ENCODE measurements at places on chromosomes 7 and 10.

GRCh38 chr10:88372051-88372715, 210.9 kb downstream of the RNLS start:
- no peak for DNase-seq

GRCh38 chr7:144656965-144657517, 178.8 kb downstream of the TPK1 start:
- no peak for DNase-seq

GRCh38 chr7:117741962-117742361, 131.3 kb downstream of the CTTNBP2 start:
- DNase-seq: no peak

GRCh38 chr7:76351372-76351771, 7.4 kb downstream of the YWHAG start:
- DNase-seq: no peak

GRCh38 chr7:74271742-74272141, 17.5 kb upstream of the CLIP2 start:
- no peak for DNase-seq

- DNase-seq: no peak
Observed at GRCh38 chr7:1535701-1536454, 5.4 kb downstream of the MAFK start.

GRCh38 chr10:22673785-22674572, 40.4 kb downstream of the PIP4K2A start:
- DNase-seq: no peak

DNA sequence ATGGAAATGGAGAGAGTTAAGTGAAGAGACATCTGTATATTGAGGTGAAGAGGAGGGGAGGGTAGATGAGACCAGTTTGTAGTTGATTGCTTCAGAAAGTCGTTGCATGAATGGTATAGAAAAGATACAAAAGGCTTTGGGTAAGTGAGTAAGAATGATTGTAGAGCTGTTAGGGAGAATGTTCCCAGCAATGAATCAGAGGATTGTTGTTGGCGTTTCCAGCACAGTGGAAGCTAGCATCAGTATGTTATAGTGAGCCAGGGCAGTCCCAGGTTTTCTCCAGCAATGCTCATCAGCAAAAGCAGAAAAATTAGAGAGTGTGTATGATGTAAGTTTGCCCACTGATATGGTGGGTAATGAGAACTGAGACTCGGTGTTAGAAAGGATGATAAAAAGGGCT, 15.4 kb upstream of the CDK6 start:
- no peak for DNase-seq

DNA sequence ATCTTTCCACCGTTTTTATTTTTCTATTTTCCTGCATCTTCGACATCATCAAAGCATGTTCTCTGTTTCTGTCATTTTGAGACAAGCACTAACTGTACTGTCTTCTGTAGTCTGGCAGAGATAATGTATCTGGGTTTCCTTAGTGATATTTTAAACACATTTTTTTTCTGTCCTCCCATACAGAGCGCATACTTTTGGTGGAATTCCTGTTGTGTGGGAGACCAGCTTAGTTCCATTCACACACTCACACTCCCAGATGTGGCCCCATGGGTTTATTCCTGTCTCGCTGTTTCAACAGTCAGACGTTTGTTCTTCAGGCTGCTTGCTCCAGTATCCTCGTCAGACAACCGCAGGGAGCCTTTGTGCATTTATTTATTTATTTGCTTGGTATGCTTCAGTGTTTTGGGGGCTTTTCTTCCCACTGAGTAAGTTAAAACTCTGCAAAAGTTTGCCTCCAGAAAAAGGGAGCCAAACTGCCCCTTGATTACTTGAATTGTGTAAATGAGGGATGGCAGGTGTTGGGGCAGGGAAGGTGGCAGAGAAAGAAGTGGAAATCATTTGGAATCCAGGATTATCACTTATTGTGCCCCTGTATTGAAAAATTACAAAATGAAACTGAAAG, 456.8 kb upstream of the KLF6 start:
- DNase-seq: no peak

- no peak for DNase-seq
Observed at GRCh38 chr7:64099656-64100531, 54.7 kb downstream of the ZNF727 start.

DNA sequence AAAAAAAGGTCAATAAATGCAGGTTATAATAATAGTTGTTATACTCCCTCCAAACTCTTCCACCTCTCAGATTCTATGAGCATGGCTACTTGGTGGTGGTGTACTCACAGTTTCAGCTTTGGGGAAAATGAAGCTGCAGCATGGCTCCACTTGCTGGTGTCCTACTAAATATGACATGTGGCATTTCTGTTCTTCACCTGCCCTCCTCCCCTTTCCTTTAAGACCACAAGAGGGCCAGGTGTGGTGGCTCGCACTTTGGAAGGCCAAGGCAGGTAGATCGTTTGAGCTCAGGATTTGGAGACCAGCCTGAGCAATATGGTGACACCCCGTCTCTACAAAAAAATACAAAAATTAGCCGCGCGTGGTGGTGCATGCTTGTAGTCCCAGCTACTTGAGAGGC, 101.1 kb downstream of the SLC37A3 start:
- DNase-seq: no peak

DNA sequence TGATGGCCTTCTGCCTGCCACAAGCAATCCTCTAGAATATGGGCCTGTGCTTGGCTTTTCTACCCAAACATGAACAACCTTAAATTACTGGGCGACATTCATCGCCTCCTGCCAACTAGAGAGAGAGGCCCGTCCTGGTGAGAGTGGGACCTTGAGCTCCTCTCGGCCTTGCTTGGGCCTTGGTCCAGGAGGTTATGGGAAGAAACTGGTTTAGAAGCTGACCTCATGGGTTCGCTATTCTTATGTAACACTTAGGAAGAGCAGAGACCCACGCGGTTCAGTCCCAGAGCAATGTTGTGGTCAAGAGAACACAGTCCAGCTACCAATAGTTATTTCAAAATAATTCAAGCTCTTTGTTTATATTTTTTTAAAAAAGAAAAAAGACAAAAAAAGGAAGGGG, 176.3 kb upstream of the ZNF32 start:
- no peak for DNase-seq

- no peak for DNase-seq
Observed at GRCh38 chr10:6579904-6580278, at the start of gene PRKCQ. Gene PRKCQ, minus strand, starts transcription at chr10:6580276. Its CDS starts 65,141 bp downstream, at chr10:6515135.

DNA sequence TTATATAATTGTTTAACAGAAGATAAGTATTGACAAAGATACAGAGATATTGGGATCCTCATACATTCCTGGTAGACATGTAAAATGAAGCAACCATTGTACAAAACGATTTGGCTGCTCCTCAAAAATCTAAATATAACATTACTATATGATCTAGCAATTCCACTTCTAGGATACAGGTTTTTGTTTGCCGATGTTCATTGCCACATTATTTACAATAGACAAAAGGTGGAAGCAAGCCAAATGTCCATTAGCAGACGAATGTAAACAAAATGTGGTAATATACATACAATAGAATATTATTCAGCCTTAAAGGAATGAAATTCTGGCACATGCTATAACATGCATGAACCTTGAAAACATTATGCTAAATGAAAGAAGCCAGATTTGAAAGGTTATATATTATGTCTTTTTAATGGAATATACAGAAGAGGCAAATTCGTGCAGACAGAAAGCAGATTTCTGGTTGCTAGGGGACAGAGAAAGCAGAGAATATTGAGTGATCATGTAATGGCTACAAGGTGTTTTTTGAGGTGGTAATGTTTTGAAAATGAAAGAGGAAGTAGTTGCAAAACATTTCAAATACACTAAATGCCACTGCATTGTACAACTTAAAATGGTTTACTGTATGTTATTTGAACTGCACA, 44.9 kb downstream of the POLR1F start:
- DNase-seq: no peak

- no peak for DNase-seq
Observed at GRCh38 chr7:627661-628401, 98.7 kb upstream of the DNAAF5 start.

DNA sequence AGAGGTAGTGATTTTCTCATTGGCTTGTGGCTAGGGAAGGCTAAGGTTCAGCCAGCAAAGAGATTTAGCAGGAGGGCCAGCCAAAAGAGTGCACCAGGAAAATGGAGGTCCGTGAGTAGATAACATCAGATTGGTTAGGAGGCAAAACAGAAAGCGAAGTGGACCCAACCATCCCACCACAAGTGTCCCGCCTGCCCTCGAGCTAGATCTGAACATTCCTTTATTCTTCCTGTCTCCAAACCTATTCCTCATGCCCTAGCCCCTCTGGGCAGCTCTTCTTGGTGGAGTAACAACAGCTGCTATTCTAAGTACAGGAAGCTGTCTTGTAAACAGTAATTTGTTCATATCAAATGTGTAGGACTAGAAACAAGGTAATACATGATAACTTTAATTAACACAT, 85.7 kb upstream of the BET1 start:
- no peak for DNase-seq

DNA sequence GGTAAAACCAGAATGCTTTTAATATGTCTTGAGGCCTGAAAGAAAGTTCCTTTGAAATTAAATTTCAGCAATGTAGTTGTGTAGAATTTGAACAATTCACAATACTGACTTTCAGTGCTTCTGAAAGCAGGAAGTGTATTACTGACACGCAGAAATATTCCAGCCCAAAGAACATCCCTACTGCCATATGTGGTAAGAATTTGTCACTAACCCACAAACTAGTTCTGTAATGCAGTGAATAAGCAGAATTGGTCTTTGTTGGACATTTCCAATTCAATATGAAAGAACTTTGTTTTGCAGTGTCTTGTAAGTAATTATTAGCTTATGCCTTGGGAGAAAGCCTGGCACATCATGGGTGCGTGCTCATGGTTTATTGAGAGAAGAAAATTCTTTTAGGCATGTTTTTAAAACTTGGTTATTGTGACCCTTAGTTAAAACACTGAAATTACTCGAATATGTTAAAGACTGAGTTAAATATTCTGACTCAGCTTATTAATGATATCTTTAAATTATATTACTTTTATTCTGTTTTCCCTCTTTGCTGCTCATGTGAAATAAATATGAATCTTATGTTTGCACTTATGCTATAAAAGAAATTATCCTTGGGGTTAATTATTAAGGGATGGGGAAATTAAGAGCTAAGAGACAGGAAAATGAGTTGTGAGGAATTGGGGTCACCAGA, 33.4 kb downstream of the PTPN12 start:
- DNase-seq: peak; percentile 17

GRCh38 chr7:70681469-70682350, 450.2 kb upstream of the GALNT17 start:
- no peak for DNase-seq

DNA sequence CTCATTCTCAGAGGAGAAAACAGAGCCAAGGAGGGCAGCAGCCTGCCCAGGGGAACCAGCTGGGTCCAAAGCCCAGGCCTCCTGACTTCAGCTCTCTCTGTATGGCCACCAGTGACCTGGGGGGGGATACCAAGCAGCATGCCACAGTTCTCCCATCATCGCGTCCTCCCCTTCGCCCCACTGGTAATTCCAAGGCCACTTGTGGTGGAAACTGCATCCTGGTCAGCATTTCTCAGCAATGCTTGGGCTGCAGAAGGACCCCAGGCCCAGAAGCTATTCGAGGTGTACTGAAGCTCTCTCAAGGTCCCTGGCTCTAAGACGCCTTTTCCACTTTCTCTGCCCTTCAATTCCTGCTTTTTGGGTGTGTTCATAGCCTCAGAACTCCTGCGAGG, 27.1 kb downstream of the BTBD16 start:
- no peak for DNase-seq

DNA sequence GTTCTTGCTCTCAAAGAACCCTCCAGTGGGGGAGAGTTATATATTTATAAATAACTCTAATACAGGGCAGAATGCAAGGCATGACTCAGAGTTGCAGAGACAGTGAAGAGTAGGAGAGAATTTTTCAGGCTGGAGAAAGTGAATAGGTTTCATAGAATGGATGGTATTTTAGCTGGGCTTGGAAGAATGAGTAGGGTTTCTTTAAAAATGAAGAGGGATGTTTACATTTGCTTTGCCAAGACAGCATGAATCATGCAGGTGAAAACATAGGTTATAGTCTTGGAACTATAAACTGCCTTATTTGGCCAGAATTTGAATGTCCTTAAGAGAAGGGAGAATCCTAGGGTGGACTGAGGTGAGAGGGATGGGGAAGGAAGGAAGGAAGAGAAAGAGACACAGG, 124.8 kb downstream of the CPED1 start:
- no peak for DNase-seq

GRCh38 chr10:48306265-48306869, at the start of gene MAPK8:
Gene MAPK8, plus strand, starts transcription at chr10:48306677. Its CDS starts 94,984 bp downstream, at chr10:48401661.
- peak; percentile 92 for DNase-seq

GRCh38 chr10:73875139-73875475, 752 bp upstream of the CAMK2G start:
- DNase-seq: peak; percentile 86

- DNase-seq: peak; percentile 43
Observed at GRCh38 chr10:45001381-45002148, 842 bp downstream of the ZNF22 start.

- DNase-seq: no peak
Observed at GRCh38 chr7:216360-217300, 24.3 kb downstream of the FAM20C start.

DNA sequence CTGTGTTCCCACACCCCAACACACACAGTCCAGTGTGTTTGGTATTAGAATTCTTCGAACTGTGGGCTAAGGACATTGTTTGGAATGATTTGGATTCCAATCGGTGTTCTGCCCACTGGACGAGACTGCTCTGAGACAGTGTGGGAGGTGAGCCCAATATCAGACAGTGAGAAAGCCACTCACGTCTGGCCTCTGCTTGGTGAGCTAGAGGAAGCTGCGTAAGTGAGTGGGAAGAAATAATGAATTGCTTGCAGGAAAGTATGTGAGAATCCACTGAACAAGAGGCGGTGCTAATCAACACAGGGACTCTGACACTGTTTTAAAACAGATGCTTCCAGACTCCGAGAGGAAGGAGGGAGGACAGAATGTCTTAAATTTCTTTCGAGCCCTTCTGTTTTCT, 675.0 kb upstream of the ANKRD30A start:
- no peak for DNase-seq

DNA sequence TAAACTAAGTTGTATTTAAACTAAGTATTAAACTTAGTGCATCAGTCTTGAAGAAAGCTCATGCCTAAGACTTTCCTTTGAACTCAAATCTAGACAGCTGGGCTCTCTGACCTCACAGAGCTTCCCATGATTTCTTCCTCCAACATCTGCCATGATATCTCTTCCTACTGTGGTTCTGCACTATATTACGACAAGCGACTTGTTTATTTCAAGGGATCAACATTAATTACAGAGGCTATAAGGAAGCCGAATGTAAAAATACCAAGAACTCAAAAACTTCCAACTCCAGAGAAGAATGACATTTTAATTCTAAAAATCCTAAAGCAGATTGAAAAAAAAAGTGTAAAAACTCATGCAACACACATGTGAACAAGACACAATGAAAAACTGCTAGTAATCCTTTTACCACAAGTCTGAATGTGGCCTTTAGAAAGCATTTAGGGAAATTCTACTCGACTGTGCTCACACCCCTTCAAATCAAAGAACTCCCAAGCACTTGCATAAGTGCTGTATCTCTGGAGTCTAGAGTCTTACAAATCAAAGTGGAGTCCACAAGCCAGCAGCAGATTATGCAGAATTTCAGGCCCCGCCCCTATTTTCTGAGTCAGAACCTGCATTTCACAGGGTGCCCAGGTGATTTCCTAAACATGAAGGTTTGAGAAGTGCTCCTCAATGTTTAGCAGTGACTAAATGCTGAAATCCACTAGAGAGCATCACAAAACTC, 22.7 kb upstream of the WASHC2A start:
- no peak for DNase-seq

Measured in CD4-positive, alpha-beta T cell treated with Interleukin-4 for 4 hours (primary cell).